ENCODE measurements at places on chromosomes 5 and 9.

DNA sequence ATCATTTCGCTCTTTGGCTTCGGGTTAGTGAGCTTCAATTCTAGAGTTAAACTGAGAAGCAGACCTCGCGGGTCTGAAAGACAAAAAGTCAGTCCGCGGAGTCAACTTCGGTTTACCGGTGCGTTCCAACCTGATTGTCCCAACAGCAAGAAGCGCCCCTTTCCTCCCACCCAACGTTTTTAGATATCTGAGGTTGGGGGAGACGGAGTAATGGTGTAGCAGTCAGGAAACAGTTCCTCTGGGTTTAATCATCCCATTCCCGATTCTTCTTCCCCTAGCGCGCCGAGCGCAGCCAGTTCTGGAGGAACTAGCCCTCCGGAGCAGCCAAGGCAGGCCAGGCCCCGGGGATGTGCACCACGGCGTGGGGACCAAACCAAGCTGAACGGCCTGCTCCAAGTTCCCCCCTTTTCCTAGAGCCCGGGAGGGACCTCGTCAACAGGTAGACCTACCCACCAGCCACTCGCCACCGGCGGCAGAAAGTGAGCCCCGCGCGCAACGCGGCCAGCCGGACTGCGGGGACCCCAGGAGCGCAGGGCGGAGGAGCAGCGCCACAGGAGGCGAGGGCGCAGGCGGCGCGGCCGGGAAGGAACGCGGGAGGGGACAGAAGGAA, 622 bp upstream of the ISL1 start:
- DNase-seq: no peak

GRCh38 chr5:173050791-173051190, 5.4 kb upstream of the CREBRF start:
- no peak for DNase-seq

DNA sequence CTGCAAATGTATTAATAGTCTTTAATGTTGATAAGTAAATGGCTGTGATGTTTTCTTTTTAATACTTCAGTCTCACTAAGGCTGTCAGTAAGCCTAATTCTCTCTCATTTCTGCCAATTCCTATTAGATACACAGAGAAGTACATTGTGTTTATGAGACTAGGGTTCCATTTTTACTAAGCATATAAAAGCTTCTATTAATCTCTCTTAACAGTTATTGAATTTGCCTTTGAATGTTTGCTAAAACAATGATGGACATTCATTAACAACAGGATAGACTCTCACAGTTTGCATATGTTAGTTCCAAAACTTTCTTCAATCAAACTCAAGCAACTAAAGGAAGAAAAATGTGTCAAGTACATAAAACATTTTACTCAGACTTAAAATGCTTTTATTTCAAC, 659.3 kb downstream of the TLE1 start:
- no peak for DNase-seq

- DNase-seq: peak; percentile 5
Measured at GRCh38 chr9:68780720-68781119, 75.7 kb downstream of the PIP5K1B start.

DNA sequence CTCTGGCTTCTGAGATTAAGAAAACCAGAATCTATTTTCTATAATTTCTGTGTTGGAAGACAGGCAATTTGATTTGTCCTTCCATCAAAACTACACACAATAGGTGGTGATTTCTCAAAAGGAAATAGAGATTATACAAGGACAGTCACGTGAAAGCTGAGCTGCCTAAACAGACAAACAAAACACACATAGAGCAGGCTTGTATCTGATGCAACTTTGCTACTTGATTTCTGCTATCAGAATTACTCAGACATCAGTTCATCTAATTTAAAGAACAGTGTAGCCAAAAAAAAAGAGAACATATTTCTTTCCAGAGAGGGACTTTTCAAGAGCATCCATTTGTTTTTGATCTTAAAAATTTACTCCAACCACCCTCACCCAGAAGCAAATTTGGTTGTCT, 2128.3 kb upstream of the C9orf72 start:
- no peak for DNase-seq

- no peak for DNase-seq
Measured at GRCh38 chr5:167393358-167393757, 898.1 kb upstream of the WWC1 start.

- no peak for DNase-seq
Measured at GRCh38 chr9:74949859-74950855, 2.6 kb downstream of the C9orf40 start.

DNA sequence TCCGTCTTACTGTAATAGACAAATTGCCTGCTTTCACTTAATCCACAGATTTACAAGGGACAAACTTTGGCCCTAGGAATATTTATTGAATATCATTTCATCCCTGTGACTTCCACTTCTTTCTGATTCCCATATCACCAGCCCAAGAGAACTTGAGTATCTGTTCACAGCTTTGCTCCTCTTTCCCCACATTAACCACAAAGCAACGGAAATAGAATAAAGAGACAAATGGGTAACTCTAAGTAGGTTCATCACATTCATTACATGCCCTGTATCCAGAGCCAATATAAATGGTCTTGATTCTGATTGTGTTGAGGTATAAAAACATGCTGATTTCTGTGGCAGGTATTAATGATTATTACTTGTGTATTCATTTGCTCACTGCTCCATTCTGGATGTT, 41.9 kb downstream of the TMEM252 start:
- no peak for DNase-seq
